ENCODE measurements at places on chromosomes 6 and 20.

GRCh38 chr6:14693301-14694192, 552.3 kb upstream of the JARID2 start:
- DNase-seq = no peak

GRCh38 chr20:58970146-58970545, 10.9 kb upstream of the NELFCD start:
- DNase-seq = no peak

DNA sequence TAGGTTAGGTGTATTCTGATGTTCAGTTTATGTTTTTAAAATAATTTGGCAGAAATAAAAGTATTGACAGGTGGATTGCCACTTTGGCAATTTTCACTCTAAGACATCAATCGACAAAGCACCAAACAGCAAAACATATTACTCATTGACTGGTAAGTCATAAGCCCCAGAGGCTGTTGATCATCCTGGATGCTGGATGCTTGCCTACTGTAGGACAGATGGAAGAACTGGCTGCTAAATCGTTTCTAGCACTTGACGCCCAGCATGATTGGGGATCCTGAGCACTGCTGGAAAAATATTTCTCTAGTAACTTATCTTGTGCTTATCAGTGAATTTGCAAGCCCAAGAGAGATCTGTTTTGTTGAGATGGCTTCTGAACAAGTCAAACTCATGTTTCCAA, 1001.9 kb upstream of the FLRT3 start:
- no peak for DNase-seq

DNA sequence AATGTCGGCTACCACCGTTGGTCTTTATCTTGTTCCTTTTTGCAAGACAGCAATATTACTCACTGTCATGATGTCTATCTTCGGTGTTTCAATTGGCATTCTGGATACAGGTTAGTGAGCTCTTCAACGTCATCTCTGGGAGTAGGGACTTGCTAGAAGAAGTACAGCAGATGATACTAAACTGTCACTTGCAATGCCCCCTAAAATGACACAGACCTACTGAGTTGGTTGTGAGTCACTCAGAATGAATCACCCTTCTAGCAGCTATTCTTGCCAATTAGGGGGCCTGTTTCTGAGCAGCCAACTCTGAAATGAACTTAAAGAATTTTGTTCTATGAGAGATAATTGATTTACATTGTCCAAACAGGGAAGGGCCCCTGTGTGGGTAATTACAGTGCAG, 176.5 kb downstream of the SLC16A10 start:
- DNase-seq = no peak

DNA sequence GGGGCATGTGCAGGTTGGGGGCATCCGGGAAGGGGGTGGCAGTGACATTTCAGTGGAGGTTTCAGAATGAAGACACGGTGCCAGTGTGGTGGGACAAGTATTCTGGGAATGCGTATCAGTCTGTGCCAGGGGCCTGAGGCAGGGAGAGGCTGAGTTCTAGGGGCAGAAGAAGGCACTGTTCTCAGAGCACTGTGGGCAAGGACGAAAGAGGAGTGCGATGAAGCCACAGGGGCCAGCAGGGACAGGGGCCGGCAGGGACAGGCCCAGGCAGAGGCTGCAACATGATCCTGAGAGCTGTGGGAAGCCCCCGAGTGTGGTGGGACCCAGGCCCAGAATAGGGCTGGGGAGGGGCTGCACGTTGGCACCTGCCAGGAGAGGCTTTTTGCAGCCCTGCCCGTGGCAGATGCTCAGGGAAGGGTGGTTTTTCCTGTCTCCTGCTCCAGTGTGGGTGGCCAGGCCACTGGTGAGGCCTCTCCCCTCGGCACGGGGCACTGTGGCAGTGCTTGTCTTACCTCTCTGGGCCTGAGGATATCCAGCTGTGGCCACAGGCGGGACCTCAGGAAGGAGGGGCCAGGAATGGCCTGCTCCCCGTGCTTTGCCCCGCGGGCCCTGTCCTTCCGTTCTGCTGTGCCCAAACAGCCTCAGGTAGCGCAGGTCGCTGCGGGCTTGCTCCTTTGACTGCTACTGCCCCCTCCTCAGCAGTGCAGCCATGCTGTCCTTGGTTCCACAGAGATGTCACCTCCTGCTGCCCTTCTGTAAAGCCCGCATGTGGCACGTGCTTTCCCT, 10.0 kb downstream of the ENTPD6 start:
- DNase-seq = no peak

- DNase-seq = no peak
These were observed 141.6 kb upstream of the DTNBP1 start for GRCh38 chr6:15804164-15805154.

DNA sequence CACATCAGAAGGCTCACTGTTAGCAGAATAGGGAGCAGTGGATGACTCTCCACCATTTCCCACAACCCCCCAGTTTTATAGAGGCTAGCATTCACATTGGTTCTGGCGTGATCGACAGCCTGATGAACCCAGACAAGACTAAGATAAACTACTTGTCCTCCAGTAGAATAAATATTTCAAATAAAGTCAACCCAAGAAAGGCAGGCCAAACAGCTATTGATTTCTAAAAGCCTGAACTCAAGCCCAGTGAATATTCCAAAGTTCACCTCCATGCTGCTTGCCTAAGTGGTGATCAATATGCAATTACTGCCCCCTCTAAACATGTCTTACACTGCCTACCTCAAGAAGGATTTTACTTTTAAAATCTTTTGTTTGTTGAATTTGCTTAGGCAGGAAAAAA, 104.5 kb downstream of the CTNNBL1 start:
- no peak for DNase-seq

GRCh38 chr6:161257793-161258457, 15.9 kb downstream of the AGPAT4 start:
- DNase-seq = no peak

DNA sequence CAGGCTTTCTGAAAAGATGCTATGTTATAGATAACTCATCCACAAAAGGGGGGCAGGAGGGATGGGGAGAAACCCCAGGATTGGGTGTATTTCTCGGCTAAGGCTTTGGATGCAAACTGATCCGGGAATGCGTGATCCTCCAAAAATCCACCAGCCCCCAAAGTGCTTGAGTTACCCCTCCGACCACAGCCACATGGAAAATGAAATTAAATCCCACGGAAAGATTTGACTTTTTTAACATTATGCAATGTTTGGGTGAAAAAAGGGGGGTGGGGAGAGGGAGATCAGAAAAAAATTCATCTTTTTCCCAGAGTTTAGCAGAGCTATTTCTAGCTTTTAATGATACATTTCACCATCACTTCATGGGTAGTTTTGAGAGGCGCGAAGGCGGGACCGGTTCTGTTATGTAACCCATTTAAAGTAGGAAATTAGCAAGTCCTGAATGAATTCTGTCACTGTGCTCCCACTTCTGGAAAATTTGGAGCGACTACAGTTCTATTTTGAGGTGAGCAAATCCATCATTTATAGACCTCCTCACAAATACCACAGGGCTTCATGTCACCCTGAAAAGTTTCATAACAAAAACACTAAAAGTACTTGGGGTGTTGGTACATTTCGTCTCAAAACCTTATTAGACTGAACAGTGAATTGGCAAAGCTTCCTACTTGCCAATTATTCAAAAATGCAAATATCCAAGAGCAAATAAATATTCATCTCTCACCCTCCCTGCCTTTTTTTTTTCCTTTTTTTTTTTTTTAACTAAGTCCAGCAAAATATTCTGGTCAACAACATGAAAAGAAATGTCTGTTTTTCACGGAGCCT, 51.9 kb upstream of the NFATC2 start:
- no peak for DNase-seq

DNA sequence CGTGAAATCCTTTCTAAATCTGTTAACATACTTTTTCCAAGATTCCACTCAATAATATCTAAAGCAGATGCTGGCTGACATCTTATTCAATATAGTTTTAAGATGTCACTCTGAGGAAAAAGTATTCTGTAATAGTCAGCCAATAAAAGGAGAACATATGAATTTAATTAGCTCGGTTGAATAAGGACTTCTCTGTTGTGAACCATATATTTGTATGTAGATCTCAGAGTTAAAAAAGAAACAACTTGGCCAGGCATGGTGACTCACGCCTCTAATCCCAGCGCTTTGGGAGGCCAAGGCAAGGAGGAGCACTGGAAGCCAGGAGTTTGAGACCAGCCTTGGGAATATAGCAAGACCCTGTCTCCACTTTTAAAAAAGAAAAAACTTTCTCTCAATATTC, 7.4 kb upstream of the CD24 start:
- no peak for DNase-seq

DNA sequence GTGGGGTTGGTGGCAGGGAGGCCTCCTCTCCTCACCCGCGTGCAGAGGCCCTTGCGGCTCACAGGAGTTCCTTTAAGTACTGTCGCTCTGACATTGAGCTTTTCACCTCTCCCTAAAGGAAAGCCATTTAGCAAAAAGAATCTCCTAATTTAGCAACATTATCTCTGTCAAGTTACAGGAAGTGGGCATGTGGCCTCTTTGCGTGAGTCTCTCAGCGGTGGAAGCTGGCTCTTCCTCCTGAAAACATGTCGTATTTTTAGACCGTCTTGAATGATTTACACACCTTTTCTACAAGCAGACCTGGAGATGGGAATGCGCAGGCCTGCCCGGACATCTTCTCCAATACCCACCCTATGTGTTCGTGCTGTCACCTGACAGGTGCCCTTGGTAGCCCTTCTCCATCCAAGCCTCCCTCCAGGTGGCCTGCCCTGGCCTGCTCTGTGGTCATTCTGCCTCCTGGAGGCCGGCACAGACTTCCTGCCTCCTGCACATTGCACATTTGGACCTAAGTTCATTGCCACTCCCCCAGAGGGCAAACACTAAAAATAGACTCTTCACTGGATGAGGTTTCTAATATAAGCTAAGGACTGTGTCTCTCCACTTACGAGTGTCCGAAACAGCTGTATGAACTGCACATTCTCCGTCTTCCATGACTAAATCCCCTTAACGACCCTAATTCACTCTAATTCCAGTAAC, 18.5 kb upstream of the PHACTR3 start:
- DNase-seq = no peak

DNA sequence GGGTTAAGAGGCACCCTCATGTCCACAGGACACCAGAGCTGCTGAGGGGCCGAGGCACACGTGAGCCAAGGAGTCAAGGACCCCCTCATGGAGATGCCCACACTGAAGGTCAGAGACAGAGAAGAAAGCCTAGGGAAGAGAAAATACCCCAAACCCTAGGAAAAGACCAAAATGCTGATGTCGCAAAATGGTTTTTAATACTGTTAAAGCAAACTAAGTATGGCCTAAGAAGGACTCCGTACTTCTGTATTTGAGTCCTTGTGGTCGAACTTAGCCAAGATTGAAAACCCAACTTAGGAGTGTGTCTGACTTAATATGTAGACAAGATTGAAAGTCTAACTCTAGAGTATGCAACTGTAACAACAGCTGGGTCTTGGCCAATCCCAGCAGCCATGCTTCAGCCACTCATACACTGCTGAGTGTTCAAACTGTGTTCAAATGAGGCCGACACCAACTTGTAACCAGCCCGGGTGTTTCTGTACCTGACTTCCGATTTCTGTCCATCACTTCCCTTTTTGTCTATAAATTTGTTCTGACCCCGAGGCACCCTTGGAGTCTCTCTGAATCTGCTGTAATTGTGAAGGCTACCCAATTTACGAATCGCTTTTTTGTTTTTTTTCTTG, 92.6 kb upstream of the AGPAT4 start:
- no peak for DNase-seq

- DNase-seq = no peak
These were observed 54.3 kb upstream of the PTPN1 start for GRCh38 chr20:50455656-50456451.

- DNase-seq = no peak
These were observed 10.7 kb downstream of the MANEA start for GRCh38 chr6:95587989-95588388.

GRCh38 chr6:166559211-166559610, 27.3 kb downstream of the RAMACL start:
- no peak for DNase-seq

GRCh38 chr6:43395776-43396175, 26.3 kb upstream of the ZNF318 start:
- DNase-seq = no peak

DNA sequence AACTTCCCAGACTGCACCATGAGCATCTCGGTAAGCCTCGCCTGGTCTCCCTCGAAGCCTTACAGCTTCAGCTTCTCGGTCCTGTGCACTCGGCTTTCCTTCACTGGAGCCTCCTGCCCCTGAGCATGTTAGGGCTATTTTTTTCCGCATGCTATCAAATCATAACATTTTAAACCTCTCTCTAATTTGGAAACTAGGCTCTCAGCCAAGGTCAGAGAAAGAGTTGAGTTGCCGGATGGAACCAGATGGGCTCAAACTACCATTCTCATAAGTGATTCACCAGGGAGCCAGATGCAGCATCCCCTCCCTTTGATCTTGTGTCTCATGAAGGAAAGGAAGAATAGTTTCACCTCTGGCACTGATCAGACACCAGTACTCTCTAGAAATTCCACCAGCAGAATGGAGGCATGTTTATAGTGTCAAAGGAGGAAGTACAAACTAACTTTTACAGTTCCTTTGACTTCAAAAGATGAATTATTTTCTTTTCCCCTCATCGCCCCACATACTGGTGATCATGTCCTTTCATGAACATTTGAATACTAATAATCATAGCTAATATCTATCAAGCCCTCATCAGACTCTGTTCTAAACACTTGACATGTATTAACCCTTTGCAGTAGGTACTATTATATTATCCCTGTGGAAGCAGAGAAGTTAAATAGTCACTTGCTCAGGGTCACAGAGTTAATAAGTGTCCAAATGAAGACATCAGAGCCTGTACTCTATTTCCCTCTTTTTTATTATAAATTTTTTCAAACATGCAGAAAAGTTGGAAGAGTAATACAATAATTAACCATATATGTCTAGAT, 46.7 kb downstream of the MAP1LC3A start:
- no peak for DNase-seq

GRCh38 chr20:8953300-8953699, 115.6 kb upstream of the PLCB4 start:
- DNase-seq = no peak

GRCh38 chr6:134288538-134289203, 29.2 kb downstream of the SGK1 start:
- DNase-seq = no peak

GRCh38 chr6:7267466-7268091, 45.4 kb downstream of the SSR1 start:
- DNase-seq = no peak

GRCh38 chr6:142011775-142012174, 121.0 kb upstream of the GJE1 start:
- no peak for DNase-seq

GRCh38 chr6:33118525-33119123, 42.8 kb downstream of the HLA-DPB1 start:
- no peak for DNase-seq

DNA sequence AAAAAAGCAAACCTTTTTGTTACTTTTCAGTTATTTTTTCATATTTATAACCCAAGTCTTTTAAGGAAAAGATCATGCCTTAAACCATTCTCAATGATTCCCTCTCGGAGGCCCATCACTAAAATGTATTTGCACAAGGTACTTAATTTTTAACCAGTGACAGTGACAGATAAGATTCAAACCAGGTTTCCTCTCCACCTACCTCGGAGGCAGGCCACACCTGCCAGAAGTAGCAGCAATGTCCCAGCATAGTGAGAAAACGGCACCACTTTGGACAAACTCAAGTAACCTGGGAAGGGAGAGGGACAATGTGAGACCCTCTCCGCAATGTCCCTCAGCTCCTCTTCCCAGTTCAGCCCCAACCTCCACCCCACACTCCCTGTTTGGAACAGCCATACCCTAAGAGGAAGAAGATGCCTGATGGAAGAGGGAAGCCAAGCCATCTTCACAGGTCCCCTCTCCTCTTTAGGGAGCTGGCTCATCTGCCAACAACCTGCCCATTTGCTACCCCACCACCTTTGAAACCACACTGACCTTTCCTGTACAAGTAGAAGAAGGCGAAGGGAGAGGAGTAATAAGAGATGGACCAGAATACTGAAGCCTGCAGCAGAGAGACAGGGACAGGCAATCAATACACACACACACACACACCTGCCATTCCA, 2.3 kb downstream of the ABHD16A start:
- DNase-seq = no peak
